Fibroblast of gingiva (primary cell): ENCODE measurements at places on chromosomes 13 and 19.

- no peak for DNase-seq
Observed at GRCh38 chr19:12485052-12485416, 418 bp upstream of the ZNF709 start.

DNA sequence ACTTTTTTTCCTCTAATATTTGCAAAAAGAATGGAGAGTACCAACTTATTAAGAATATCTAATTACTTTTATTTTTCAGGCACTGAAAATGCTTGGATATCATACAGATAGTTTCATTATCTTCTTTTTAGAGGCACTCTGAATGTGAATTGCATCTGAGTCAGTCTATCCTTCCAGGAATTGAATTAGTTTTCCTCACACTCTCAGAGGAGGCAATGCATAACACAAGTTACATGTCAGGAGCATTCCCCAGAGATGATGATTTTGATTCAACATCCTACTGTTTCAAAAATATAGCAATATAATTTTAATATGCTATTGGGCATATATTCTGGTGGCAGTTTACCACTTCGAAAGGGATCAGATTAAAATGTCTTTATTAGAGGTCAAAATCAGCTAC, 1315.4 kb downstream of the PCDH9 start:
- DNase-seq: peak; percentile 51

DNA sequence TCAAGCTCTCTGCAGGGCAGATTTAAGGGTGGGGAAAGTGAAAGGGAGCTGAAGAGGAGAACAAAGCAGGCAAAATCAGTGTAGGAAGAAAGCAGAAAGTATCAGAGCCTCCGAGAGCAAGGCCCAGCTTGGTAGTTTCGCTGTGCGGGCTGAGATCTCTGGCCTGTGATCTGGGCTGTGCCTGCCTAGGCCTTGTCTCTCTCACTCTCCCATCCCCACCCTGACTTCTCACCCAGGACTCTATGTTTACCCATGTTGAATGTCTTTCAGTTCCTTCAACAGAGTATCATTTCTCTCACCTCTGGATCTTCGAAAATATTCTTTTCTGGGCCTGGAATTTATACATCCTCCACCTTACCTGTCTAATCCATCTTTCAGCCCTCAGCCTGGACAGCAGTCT, 391.3 kb downstream of the FOXO1 start:
- no peak for DNase-seq

DNA sequence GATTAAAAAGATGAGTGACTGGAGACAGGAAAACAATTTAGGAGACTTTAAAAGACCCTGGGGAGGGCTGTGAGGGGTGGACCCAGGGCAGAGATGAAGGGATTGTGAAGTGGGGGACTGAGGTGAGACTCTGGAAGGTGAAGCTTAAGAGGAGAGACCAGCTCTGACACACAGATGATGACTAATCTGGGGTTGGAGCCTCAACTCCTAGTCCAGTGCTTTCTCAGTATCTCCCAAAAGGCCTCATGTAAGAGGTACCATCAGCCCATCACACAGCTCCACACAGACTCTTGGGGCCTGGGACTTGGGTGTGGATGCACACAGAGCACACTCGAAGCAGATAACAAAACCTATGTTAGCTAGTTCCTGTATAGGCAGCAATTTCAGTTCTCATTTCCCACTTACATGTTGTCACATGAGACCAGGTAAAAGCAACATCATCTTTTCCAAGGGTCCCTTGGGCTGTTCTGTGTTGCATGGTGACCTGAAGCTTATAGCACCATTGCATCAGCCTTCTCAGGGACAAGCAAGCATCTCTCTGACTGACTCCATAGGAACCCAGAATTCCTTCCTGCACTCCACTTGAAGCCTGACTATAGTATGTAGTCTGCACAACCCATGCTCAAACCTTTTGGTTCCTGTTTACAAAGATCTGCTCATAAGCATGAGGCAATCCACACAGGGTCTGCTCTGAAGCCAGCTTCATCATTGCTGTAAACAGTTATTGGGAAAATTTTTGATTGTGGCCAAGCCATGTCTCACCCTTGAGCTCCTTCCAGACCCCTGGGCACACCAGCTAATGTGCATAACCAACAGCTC, 88.6 kb upstream of the MYCBP2 start:
- DNase-seq: peak; percentile 75

- DNase-seq: peak; percentile 51
Observed at GRCh38 chr19:41449079-41449864, 6.3 kb downstream of the ERICH4 start.

DNA sequence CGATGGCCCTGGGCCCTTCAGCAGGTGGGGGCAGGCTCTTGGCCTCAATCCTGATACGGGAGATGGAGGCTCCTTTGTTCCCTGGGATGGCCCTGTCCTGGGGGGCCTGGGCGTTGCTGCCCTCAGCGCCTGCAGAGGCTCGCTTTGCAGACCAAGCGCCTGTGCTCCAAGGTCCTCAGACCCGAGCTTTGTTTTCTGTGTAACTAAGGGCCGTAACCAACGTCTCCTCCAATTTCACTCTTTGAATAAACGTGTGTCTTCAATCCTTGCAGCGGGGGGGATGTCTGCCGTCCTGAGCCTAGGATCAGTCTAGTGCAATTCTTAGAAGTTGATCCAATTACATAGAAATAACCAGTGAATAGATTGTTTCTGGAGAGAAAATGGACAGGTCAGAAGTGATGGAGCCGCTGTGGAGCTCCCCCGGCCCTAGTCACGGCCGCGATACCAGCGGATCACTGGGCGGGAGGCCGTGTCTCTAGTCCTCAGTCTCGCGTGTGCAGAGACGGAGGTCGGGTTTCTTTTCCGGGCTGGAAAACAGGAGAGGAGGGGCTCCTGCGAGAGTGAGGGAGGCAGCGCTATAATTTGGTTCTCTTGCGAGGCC, 5.3 kb downstream of the PTBP1 start:
- peak; percentile 57 for DNase-seq

DNA sequence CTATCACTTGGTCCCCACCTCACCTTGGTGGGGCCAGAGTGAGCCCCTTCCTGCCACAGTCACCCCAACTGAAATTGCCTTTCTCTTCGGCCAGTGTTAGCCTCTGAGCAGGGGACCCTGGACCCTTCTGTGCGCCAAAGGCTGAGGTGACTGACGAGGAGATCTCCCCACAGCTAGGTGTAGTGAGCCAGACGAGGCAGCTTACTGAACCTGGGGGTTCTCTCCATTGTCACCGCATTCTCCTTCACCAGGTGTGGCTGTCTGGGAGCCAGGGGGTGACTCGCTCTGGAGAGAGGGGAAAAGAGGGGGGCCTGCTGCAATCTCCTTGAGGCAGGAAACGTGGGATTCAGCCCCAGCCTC, 1.3 kb downstream of the RPS28 start:
- no peak for DNase-seq

DNA sequence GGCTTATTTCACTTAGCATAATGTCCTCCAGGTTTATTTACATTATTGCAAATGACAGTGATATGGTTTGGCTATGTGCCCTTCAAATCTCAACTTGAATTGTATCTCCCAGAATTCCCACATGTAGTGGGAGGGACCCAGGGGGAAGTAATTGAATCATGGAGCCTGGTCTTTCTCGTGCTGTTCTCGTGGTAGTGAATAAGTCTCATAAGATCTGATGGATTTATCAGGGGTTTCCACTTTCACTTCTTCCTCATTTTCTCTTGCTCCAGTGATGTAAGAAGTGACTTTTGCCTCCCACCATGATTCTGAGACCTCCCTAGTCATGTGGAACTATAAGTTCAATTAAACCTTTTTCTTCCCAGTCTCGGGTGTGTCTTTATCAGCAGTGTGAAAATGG, 109.6 kb downstream of the VWA8 start:
- DNase-seq: no peak

GRCh38 chr13:105502193-105502592, 1033.3 kb downstream of the EFNB2 start:
- DNase-seq: no peak

DNA sequence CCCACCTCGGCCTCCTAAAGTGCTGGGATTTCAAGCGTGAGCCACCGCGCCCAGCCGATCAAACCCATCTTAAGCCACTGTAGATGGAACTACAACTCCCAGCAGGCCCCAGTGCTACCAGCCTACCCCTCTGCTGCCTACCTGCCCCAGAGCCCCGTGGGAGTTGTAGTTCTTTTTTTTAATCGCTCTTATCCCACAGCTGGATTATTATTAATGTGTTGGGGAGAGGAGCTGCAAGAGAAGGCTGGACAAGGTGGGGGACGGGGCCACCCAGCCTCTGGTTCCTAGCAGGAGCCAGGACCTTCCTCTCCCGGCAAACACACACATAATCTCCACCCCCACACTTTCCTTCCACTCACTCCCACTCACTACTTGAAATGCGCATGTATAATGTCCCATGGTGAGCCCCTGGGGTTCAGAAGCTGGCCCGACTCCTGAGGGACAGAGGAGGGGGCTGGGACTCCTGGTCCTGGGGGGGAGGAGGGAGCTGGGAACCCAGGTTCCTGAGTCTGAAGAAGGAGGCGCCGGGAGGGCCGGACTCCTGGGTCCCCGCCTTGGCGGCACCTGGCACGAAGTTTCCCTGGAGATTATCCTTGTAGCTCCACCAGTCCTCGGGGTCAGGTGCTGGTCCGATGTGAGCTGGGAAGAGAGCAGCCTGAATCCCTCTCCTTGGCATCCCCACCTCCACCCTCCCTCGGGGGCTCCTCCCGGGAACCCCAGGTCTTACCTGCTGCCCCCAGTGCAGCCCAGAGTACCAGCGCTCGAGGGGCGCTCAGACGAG, 958 bp downstream of the CA11 start:
- DNase-seq: peak; percentile 60

- peak; percentile 42 for DNase-seq
Observed at GRCh38 chr19:35090506-35091214, 25.0 kb upstream of the FXYD3 start.

DNA sequence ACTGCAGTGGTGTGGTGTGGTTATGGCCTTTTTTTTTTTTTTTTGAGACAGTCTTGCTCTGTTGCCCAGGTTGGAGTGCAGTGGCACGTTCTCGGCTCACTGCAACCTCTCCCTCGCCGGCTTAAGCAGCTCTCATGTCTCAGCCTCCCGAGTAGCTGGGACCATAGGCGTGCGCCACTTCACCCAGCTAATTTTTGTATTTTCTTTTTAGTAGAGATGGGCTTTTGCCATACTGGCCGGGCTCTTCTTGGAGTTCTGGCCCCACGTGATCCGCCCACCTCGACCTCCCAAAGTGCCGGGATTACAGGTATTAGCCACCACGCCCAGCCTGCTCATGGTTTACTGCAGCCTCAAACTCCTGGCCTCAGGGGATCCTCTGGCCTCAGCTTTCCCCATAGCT, 7.0 kb downstream of the PDCD2L start:
- no peak for DNase-seq

DNA sequence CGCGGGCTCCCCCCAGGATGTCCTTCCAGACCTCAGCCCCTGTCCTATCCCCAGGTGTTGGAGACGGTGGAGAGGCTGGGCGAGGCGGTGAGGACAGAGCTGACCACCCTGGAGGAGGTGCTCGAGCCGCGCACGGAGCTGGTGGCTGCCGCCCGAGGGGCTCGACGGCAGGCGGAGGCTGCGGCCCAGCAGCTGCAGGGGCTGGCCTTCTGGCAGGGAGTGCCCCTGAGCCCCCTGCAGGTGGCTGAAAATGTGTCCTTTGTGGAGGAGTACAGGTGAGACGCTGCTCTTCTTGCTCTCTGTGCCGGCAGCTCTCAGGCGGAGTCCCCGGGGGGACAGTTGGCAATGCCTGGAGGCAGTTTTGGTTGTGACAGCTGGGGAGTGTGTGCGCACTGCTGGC, 6.9 kb downstream of the TTYH1 start:
- no peak for DNase-seq

GRCh38 chr13:60759499-60759898, 362.5 kb downstream of the TDRD3 start:
- DNase-seq: no peak

GRCh38 chr13:110756219-110756631, 42.7 kb downstream of the ING1 start:
- no peak for DNase-seq

- no peak for DNase-seq
Observed at GRCh38 chr19:4399812-4400134, 574 bp downstream of the SH3GL1 start.

DNA sequence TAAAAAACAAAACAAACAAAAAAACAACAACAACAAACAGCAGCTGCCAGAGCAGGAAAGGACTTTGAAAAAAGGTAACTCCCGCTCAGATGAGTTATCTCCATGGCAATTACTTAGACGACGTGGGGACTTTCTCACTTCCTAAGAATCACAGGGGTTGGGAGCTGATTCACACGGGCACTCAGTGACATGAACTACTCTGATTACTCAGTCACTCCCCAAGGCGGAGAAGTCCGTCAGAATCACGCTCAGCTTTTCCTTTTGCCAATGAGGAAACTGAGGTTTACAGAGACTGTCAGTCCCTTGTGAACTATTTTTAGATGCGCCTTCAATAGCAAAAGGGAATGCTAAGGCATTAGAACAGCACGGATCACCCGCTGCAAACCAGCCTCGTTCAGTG, 32.3 kb upstream of the MATK start:
- DNase-seq: no peak

- DNase-seq: no peak
Observed at GRCh38 chr19:33278403-33279269, 23.7 kb downstream of the CEBPA start.

DNA sequence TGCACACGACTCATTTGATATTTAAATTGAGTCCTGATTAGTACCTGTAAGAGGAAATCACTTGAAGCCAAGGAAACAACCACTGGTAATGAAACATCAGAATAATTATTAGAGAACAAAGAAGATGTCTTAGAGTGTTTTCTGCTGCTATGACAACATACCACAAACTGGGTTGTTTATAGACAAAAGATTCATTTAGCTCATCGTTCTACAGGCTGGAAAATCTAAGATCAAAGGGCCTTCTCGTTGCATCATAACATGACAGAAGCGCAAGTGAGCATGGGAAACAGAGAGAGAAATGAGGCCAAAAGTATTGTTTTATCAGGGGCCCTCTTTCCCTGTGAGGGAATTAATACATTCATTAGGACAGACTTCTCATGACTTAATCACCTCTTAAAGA, 1024.0 kb upstream of the PCDH9 start:
- no peak for DNase-seq

DNA sequence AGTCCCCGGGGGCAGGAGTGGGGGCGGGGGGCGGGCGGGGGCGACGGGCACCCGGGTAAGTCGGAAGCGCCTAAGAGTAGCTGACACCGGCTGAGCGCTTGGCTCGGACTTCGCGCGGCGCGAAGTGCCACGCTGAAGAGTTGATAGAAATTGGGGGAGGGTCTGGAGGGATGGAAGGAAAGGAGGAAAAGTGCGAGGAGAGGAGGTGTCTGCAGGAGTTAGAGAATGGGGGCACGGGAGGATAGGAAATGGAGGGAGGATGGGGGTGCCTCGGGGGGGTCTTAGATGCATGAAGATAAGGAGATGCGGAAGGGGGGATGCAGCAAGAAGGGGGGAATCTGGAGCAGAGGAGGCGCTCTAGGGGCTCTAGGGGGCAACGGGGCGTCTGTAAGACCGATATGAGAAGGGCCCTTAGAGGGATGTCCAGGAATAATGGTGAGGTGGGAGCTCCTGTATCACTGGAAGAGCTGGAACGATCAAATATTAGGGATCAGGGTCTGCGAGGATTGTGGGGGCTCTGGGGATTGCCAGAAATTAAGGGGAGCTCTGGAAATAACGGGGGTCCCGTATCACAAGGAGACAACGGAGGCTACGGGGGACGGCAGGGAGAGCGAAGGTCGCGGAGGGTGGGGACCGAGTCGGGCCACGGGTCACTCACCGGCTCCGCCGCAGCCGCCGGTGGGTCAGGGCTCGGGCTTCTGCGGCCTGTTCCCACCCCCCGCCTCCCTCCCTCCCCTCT, at the start of gene MYPOP:
TSS of gene MYPOP (minus strand) at position 702 of the 739 bp plus-strand sequence. CDS start 840 bp downstream, outside the sequence.
- no peak for DNase-seq
